ENCODE measurements at places on chromosomes 2 and 18.

GRCh38 chr2:9360701-9361100 is 62.6 kb downstream of the ITGB1BP1 start:
- DNase-seq, result no peak

DNA sequence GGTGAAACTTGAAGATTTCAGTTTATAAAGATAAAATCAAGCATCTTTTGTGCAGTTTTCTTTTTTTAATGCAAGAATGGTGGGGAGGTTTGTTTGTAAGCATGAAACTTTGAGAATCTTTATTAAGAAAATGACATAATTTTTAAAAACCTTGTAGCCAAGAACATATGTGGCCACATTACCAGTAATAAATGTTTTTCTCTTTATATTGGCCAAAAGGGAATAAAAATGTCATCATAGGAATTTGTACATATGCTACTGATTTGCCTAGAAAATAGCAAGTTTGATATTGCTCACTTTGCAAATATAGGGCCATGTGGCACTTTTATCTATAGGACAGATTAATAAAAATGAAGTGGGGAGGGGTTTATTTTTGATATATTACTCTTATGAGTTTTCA is 25.6 kb downstream of the METTL21A start:
- no peak for DNase-seq

- DNase-seq, result no peak
Measured at GRCh38 chr2:232022718-232023117, 61.2 kb downstream of the DIS3L2 start.

GRCh38 chr2:121257480-121257840 is 27.5 kb downstream of the TFCP2L1 start:
- no peak for DNase-seq

GRCh38 chr2:88693911-88694414 is 2.5 kb downstream of the RPIA start:
- DNase-seq, result no peak

DNA sequence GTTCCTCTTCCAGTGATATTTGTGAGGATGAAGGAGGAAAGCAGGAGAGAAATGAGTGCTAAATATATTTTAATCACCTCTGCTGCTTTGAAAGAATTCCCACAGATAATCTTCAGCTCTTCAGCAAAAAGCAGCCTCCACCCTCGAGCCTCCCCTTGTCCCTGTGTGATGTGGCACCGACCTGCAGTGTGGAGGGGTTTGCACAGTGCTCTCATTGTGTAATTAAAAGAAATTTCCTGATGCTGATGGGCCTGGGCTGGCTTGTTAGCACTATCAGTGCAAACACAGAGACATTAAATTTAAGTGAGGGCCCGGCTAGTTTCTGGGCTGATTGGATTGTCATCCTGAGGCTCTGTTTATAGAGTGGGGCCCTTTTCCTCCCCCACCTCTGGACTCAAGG is 53.4 kb downstream of the KIF5C start:
- DNase-seq, result no peak

DNA sequence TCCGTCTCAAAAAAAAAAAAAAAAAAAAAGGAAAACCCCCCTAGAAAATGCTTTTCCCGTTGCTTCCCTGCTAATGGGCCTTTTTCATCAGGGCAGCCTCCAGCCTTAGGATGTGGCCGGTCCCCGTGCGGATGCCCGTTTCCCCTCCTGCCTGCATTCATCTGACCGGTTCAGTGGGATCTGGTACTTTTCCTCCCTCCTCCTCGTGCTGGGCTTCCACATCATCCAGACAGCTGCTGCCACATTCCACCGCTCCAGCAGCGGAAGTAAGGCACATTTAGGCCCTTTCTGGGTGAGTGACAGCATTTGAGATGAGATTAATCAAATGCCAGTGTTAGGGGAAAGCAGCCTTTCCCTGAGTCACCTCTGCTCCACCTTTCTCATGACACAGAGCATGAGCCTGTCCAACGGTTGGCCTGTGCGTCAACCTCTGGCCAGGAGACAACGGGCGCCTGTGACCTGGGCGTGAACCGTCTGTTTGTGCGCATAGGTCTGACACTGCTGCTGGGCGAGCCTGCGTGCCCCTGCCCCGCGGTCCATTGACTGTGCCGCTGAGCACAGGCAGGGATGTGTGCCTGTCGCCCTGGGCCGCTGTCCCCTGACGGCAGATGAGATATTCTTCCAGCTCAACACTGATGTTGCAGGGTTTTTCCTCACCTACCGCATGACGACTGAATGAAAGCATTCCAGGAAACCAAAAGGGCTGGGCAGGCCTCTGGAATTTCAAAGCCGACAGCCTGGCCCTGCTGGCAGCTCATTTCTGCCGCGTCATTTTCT is 174.0 kb downstream of the TGIF1 start:
- DNase-seq, result no peak

GRCh38 chr18:13308369-13308768 is 89.8 kb downstream of the LDLRAD4 start:
- no peak for DNase-seq

DNA sequence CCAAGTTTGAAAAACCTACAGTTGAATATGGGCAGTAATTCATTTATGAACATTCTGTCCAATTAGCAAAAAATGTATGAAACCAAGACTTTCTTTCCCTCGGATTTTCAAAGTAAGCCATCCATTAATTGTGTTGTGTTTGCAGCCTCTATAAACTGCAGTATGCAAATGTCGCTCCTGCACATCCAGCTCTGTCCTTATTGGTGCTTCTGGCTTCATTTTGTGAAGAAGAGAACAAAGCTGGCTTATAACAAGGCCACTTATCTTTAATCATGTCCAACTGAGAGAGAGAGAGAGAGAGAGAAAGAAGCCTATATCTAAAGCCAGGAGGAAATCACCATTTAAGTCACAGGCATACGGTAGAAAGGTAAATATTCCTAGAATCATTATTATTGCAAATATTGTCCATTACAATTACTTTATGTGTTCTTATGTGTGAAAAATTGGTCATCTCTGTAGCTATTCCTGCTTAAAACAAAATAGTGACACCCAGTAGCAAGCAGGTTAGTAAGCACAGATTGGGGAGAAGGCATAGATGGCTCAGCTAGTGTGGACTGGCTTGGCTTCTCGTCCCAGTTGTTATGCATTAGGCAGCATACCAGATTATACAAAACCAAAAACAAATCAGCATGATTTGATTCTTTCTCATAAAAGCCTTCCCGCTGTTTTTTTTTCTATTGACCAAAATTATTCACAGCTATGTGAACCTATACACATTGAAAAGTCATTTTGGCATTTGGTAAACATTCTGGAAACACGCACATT is 726.4 kb upstream of the SOX11 start:
- DNase-seq, result no peak

GRCh38 chr18:39208190-39208589 is 1642.6 kb upstream of the CELF4 start:
- no peak for DNase-seq

DNA sequence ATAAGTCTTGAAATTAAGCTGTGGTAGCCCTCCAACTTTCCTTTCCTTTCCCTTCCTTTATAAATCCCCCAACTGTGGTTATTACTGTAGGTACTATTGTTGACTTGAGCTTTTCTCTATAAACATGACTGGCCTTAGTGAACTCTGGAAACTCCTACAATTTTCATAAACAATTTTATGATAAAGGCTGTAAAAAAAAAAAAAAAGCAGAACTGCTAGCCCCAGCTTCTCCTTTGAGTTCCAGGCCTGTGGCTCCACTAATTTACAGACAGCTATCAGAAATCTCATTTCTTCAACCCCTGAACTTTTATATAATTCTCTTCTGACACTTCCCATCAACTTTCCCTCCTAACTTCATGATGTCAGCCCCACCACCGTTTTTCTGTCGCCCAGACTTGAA is 174.3 kb downstream of the IKZF2 start:
- no peak for DNase-seq

GRCh38 chr2:186636800-186637496 is 47.1 kb downstream of the ITGAV start:
- DNase-seq, result no peak

GRCh38 chr2:207676827-207677354 is 34.5 kb upstream of the CCNYL1 start:
- no peak for DNase-seq

DNA sequence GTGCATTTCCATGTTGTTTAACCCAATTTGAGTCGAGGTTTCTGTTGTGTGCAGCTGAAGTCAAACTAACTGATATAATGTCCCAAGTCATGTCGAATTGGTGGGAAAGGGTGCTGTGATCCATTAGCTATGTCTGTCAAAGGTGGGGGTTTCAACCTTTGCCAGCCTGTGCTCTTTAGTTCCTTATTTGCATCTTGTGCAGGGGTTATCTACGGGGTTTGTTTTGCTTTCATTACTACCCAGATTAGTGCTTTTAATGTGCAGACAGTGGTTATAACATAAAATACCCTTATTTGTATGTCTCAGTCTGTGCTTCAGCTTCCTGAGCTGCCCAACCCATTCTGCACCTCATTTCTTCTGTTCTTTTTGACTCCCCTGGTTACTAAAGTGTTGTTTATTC is 271.9 kb upstream of the CXCR4 start:
- DNase-seq, result no peak

- no peak for DNase-seq
Measured at GRCh38 chr2:198283146-198283545, 478.8 kb downstream of the PLCL1 start.

DNA sequence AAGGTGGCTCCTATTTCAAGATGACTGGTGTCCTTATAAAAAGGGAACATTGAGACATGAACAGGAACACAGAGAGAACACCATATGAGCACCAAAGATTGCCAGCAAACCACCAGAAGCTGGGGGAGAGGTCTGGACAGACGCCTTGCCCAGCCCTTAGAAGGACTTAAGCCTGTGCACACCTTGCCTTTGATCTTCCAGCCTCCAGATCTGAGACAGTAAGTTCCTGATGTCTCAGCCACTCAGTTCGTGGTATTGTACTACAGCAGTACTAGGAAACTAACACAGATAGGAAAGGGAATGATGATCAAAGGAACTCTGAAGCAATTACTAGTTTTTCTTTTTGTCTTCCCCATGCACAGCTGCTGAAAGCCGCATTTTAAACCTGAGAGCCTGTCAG is 137.3 kb upstream of the FHL2 start:
- DNase-seq, result no peak

DNA sequence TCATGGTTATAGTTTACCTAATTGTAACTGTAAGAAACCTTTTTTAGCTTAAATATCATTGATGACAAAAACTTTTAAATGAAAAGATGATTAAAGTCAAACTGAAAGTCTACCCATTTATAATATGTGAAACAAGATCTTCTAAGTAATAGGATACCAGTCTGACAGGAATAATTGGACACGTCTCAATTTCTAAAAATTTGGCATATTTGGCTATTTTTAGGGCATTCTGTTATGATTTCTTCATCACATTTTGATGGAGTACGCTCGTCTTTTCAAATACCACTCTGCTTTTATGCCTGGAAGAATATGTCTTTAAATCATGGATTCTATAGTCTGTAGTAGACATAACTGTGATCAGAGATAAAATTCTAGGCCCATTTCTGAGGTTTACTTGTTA is 1.3 kb downstream of the R3HDM1 start:
- DNase-seq, result no peak

- no peak for DNase-seq
Measured at GRCh38 chr2:148023861-148024260, 3.0 kb downstream of the MBD5 start.

- no peak for DNase-seq
Measured at GRCh38 chr2:21256006-21256405, 132.2 kb downstream of the TDRD15 start.

DNA sequence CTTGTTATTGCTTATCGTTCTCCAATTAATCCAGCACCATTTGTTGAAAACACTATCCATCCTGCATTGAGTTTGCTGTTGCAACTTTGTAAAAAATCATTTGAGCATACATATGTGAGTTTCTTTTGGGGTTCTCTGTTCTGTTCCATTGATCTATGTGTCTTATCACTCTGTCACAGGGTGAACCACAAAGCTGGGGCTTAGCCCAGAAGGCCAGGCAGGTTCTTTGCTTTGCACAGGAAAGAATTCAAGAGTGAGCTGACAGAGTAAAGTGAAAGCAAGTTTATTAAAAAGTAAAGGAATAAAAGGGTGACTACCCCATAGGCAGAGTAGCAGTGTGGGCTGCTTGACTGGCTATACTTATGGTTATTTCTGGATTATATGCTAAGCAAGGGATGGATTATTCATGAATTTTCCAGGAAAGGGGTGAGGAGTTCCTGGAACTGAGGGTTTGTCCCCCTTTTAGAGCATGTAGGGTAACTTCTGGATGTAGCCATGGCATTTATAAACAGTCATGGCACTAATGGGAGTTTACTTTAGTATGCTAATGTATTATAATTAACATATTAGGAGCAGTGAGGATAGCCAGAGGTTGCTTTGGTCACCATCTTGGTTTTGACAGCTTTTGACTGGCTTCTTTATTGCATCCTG is 46.8 kb downstream of the RNF138 start:
- no peak for DNase-seq

GRCh38 chr2:69122271-69122670 is 109.3 kb downstream of the ANTXR1 start:
- DNase-seq, result no peak

- no peak for DNase-seq
Measured at GRCh38 chr2:233426619-233427342, 72.5 kb downstream of the DGKD start.

- no peak for DNase-seq
Measured at GRCh38 chr2:190578158-190579057, 43.9 kb upstream of the NEMP2 start.

- no peak for DNase-seq
Measured at GRCh38 chr2:210577263-210578071, 21.1 kb downstream of the CPS1 start.

DNA sequence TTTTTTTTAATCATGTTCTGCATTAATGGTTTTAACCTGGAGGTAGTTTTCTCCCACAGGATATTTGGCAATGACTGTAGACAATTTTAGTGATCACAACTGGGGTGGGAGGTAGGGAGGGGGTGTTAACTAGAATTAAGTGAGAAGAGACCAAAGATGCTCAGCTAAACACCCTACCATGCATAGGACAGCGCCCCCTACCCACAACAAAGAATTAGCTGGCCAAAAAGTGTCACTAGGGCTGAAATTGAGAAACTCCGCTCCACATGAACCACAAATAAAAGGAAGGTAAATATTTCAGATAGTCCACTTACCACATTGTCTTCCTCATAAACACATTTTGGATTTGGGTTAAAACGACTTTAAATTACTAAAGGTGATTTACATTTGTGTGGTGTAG is 942.6 kb downstream of the SUCLG1 start:
- DNase-seq, result no peak

- no peak for DNase-seq
Measured at GRCh38 chr18:23137097-23137635, 1.9 kb downstream of the CABLES1 start.

- DNase-seq, result no peak
Measured at GRCh38 chr18:75035928-75036327, 173.0 kb downstream of the PTGR3 start.

- no peak for DNase-seq
Measured at GRCh38 chr2:47043142-47043890, 111.8 kb downstream of the STPG4 start.

All from stimulated activated CD8-positive, alpha-beta memory T cell treated with anti-CD3 and anti-CD28 coated beads, Interleukin-7, amount 100 ng/mL, for 1 hour (primary cell).